ENCODE measurements at places on chromosomes 2 and 18. TPM values are rescaled to one million over a fixed set of nuclear protein-coding genes. Genes with fewer than 3 reads are reported as not detected.

DNA sequence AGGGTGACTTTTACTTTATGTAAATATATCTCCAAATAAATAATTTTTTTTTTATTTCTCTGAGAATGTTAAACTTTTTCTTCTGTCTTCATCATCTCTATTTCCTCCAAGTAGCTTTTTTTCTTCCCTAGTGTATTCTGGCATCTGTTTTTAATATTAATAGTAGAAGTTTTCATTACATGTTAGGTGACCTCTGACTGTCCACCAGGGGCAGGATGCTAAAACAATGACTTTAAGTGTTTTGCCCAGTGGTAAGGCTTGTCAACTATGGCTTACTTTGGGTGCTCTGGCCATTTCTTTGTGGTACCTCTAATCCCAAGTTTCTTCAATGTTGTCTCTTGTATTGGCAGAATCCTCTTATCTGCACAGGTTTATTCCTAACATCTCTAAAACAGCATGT lies 127.1 kb downstream of the SRBD1 start:
- no peak for DNase-seq

DNA sequence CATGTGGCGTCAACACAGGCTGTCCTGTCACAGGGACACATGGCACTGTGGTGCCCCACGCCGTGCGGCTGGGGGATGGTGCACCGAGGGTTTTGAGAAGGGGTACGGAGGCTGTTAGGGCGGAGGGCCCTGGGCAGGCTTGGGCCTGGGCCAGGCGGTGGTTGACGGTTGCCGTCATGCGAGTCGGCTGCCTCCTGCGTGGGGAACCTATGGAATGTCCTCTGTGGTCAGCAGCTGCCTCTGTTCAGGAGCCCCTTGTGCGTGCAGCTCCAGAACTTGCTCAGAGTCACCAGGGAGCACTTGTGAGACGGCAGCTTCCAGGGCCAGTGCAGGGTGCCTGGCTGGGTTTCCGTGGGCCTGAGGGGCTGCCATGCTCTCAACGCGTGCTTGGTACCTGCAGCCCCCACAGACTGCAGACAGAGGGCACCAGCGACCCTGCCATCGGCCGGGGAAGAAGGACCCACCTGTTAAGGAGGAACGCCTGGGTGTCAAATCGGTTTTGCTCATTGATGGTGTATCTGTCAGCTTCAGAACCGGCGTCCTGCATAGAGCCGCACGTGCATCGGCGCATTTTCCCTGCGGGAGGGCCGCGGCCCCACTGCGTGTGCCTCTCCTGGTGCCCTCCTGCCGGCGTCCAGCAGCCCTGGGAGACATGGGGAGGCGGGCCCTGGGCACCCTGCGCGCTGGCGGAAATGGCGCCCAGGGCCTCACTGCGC lies 10.0 kb upstream of the D2HGDH start:
- DNase-seq: no peak

Gene ERICH2
- total RNA-seq: not detected

DNA sequence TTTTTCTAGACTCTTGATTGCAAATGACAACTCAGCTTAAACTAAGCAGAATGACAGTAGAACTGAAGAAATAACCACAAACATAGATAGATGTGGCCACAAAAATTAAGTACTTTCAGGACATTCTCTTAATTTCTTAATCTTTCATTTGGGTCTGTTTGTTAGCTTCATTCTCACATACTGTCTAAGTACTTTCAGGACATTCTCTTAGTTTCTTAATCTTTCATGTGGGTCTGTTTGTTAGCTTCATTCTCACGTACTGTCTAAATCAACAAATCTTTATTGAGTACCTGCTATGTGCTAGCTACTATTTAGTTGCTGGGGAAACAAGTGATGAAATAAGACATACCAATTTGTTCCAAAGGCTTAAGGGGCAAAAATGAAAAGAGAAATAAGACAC lies 35.1 kb downstream of the FAM117B start:
- no peak for DNase-seq

Gene CLIP4
- 34.2 TPM for total RNA-seq

GRCh38 chr2:39779927-39780326 lies 869 bp upstream of the THUMPD2 start:
- no peak for DNase-seq

- DNase-seq: no peak
These were observed 55.9 kb upstream of the HPCAL1 start for GRCh38 chr2:10246831-10247230.

DNA sequence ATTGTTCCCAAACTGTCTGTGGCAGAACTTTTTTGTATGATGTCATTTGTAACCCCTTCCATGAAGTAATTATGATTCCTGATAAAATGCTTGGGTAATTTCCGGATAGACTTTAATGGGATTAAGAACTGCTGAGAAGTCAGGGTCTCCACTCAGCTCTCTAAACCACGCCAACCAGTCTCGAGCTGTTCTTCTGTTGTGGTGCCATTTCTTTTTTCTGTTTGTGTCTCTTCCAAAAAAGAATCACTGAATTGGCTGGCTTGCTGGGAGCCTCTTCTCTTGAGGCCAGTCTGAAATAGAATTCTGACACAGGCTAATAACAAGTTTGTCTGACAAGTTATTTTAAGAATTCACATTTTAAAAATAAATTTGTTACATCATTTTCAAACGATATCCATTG lies 198.9 kb downstream of the BCL2 start:
- no peak for DNase-seq

- DNase-seq: no peak
These were observed 29.9 kb upstream of the ZNF512 start for GRCh38 chr2:27552941-27553340.

Gene CD8B
- total RNA-seq: not detected

GRCh38 chr2:38465789-38466127 lies 88.7 kb upstream of the ATL2 start:
- DNase-seq: no peak

- no peak for DNase-seq
These were observed 1.6 kb downstream of the PDCD1 start for GRCh38 chr2:241857041-241857541.

DNA sequence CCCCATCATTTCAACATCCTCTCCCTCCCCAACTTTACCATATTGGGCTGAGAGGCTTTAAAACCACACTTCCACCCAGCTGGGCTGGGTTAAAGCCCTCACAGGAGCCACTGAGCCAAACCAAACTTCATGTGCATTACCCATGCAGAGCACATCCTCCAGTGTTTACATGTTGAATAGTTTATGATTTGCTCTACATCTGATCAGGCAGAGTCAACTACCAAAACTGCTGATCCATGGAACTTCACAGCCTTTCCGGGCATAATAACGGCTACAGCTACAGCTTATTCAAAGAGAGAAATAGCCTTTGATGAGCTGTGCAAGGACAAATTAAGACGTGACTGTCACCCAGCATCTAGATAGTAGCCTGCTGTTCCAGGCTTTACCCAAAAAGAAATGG lies 39.0 kb downstream of the MAIP1 start:
- no peak for DNase-seq

GRCh38 chr2:227796045-227796711 lies 17.5 kb upstream of the CCL20 start:
- no peak for DNase-seq

GRCh38 chr2:40877734-40878288 lies 425.9 kb upstream of the SLC8A1 start:
- DNase-seq: no peak

DNA sequence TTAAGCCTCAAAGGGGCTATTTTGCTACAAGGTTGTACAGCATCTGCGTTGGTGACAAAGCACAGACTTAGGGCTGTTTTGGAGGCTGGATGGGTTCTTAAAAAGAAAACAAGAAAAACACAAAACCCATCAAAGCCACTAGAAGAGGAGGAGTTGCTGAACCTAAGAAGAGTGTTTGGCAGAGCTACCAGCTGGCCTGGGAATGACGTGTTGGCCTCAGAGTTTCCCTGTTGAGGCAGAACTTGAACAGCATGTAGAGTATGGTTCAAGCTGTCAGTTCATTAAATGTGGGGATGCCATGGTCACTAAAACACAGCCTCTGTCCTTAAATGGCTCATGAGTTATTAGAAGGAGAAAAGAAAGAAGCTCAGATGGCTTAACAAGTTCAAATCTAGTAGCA lies 162.5 kb downstream of the TTC32 start:
- no peak for DNase-seq

- DNase-seq: no peak
These were observed 21.1 kb upstream of the IL18R1 start for GRCh38 chr2:102334486-102334885.

- DNase-seq: no peak
These were observed 136.9 kb upstream of the SPOPL start for GRCh38 chr2:138364554-138365162.

All from SJSA1 (cell line).